ENCODE measurements at places on chromosomes 6 and 20.

GRCh38 chr6:166767230-166767629 lies 140.2 kb upstream of the RPS6KA2 start:
- no peak for DNase-seq

DNA sequence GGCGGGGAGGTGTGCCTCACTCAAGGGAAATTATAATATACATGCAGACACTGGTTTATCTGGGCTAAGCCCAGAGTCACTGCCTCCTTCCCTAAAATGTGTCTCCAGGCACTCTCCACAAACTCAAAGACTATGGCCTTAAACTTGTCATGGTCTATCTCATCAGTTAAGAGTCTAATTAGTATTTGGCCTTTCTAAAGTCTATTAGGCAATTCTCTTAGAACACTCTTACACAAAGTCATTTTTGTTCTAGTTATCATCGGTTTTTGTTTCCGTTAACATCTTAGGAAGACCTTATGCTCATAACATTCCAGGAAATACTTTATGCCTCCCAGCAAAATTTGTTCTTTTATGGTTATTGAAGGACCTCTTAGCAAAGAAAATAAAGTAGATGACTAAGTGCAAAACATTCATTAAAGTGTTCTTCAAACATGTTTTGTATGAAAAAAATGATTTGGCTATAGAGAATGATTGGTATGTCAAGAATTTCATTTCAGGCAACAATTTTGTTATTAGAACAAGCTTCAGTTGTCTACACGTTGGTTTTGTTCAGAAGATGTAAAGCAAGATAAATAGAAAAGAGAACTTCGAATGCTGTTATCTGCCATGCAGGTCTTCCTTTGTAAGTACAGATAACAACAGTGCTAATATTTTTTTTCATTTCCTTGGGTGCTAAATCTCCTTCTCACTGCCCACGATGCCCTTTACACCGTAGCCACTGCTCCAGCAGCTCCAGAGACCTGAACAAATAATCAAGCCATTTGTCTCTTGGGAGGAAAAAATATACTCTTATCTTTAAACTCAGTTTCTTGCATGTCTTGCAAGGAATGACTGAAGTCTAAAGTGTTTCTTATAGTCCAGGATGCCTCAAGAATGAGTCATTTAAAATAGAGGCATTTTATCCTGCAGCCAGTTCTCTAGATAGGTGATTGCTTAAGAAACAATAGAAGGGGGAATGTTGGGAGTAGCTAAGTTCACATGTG lies 170.4 kb downstream of the HTR1B start:
- DNase-seq = no peak

DNA sequence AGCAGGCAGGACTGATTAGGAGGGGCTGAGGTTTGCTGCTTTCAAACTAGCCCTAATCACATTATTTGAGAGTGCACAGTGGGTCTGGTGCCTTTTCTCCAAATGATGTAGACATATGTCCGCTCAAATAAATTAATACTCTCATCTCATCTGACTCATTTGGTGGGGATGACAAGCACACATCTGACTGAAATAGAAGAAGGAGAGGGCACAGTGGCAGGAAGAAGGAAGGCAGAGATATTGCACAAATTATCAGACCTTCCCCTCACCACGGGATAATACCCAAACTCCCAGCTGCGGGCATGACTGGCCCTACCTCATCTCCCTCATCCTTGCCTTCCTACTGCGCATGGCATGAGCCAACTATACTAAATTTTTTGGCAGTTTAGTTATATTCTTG lies 33.9 kb upstream of the TNFRSF21 start:
- DNase-seq = peak; percentile 48

GRCh38 chr20:5065166-5065878 lies 54.4 kb downstream of the PCNA start:
- DNase-seq = no peak

DNA sequence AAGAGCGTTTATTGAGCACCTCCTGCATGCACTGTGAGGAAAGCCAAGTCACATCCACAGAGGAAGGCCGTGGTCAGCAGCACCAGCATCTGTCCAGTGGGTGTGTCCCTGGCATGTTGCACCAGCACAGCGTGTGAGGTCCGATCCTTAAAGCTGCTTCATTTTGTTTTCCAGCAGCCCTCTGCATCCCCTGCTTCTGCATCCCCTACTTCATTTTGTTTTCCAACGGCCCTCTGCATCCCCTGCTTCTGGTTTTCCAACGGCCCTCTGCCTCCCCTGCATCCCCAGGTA lies 147.8 kb downstream of the SYCP2 start:
- no peak for DNase-seq

DNA sequence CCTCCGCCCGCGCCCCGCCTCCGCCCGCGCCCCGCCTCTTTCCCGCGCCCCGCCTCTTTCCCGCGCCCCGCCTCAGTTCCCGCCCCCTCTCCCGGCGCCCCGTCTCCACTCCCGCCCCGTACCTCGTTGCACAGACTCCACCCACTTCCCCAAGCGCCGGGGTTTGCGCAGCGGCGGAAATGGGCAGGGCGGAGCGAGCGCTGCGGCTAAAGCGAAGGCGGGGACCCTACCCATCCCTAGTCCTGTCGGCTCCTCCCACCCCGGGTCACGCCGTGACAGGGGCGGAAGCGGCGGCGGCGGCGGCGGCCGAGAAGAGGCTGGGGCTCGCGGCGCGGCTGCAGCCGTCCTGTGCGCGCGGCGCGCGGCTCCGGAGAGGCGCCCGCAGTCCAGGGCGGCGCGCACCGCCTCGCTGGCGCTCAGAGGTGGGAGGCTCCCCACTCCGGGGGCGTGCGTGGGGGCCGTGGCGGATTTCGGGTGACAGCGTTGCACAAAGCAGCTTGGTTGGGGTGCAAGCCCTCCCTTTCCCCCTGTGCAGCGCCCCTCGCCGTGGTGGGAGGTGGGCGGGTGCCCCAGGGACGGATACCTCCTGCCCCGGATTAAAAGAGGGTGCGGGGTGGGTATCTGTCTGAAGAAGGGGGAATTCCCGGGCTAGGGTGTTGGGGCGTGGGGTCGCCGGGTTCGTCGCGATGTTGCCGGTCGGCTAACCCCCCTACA lies at the start of gene KDM1B:
KDM1B (plus strand) TSS at position 273 of the 714 bp plus-strand sequence. CDS start 4,474 bp downstream, outside the sequence.
- peak; percentile 99 for DNase-seq

GRCh38 chr20:25389858-25390537 lies 637 bp downstream of the ABHD12 start:
- DNase-seq = peak; percentile 88

DNA sequence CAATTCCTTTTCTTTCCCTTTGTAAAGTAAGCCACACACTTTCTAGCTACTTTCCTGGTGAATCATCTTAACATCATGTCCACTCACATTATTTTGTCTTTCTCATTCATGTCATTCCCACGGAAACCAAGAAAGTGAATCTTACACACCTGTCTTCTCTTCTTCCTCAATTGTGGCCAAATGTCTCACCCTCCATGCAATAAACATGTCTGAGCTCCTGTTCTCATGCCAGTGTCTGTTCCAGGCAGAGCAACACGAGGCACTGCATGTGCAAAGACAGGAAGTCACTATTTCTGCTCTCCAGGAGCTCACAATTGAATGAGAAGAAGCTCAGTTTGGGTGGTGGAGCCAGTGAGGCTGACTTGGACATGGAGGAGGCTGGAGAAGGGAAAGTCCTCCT lies 29.0 kb upstream of the TMEM244 start:
- no peak for DNase-seq

DNA sequence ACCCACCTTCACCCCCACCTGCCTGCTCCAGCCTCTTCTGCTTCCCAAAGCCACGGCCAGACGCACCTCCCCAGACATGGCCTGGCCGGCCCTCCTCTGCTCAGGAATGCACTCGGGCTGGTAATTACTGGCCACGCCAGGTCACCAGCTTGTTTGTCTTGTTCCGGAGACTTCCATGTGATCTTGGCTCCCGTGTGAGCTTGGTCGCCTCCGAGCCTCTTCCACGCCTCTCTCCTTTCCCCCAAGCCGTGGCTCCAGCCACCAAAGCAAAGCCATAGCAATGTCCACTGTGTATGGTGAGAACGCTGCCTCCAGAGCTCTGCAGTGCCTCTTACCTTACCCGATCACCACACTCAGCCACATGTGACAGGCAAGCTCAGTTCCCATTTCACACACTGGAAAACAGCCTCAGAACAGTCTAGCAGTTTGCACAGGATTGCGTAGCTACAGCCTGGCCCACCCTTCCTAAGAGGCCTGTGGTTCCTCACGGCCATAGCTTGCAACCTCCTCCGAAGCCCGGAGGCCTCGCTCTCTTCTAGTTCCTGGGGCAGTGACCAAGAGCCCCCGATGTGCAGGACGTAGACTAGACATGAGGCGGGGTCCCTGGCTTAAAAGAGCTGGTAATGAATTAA lies 48.1 kb upstream of the AFDN start:
- no peak for DNase-seq

- peak; percentile 100 for DNase-seq
Measured at GRCh38 chr6:33988121-33989015, 157.5 kb downstream of the GRM4 start.

- DNase-seq = no peak
Measured at GRCh38 chr6:142850679-142851423, 94.1 kb downstream of the HIVEP2 start.

DNA sequence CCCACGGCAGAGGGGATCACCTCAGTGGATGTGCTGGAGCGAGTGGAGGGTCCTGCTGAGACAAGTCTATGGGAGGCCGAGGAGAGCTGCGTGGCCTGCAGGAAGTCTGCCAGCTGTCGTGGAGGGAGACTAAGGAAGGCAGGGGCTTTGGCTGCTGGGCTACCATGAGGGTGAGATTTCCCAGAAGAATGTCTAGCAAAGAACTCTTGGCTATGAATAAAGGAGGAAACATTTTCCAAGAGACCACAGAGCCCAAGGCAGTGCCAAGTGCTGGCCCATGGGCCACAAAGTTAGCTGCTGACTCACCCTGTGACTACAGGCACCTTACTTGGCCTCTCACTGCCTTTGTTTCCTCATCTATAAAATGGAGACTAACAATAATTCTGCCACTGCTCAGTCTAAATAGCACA lies 73.4 kb downstream of the PRDM1 start:
- no peak for DNase-seq

DNA sequence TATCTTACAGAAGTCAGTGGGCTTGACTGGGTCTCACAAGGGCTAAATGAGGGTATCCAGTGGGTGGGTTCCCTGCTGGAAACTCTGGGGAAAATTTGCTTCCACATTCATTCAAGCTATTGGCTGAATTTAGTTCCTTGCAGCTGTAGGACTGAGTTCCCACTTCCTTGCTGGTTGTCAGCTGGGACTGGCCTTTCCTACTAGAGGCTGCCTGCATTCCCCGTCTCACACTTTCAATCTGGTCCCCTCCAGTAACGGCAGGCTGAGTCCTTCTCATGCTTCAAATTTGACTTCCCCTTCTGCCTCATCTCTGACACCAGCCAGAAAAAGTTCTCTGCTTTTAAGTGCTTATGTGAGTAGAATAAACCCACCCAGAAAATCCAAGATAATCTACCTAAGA lies 4.4 kb downstream of the CSNK2A1 start:
- no peak for DNase-seq

DNA sequence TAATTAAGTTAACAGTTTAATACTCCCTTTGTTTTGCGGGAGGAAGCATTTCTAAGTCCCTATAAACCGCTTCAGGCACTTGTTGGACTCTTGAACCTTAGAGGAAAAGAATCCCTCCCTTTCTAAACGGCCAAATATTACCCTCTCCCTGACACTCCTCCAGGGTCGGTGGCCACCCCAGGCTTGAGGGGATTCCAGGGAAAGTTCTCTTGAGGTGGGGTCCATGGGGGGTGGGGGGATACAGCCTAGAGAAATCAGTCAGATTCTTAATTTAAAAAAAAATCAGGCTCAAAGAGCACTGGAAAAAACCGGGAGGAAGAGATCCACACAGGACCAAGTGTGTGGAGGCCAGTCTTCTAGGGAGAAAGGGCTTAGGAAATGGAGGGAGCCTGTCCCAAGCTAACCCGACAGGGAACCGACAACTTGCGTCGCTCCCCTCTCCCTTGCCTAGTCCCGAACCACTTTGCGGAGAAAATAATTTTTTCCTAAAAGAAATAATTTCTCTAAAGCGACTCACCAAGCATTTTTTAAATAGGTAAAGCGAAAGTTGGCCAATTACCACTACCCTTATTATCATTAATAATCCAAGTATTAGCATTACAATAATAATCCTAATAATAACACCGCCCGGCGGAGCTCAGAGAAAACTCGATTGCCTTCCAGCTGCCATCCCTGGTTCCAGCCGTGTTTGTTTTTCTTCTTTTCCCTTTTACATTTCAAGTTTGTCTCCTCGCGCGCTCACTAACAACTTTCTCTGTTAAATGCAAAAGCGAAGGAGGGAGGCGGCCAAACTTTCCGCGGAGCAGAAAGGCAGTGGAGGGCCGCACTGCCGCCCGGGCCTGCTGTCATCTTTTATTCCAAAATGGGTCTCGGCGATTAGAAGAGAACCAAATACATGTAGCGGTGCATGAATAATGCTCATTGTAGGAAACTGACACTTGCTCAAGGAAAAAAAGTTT lies 4.8 kb downstream of the NR2E1 start:
- DNase-seq = no peak

DNA sequence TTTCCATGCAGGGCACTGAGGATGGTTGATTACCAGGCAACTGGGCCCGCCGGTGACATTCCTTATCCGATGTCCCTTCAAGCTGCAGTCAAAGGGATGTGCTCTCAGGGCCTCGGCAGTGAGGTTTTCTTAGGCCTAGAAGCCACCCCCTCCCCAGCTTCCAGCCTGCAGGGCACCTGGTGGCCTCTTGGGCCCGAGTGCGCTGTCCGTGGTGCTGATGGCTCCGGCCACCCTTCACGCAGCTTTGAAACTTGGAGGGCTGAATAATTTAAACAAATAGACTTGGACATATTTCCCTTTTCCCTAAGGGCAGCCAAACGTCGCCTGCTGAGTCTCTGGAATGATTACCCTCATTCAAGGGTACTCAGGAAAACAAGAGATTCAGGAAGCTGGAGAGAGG lies 8.9 kb upstream of the MLN start:
- peak; percentile 88 for DNase-seq

- DNase-seq = no peak
Measured at GRCh38 chr20:22823119-22823518, 212.0 kb upstream of the SSTR4 start.

DNA sequence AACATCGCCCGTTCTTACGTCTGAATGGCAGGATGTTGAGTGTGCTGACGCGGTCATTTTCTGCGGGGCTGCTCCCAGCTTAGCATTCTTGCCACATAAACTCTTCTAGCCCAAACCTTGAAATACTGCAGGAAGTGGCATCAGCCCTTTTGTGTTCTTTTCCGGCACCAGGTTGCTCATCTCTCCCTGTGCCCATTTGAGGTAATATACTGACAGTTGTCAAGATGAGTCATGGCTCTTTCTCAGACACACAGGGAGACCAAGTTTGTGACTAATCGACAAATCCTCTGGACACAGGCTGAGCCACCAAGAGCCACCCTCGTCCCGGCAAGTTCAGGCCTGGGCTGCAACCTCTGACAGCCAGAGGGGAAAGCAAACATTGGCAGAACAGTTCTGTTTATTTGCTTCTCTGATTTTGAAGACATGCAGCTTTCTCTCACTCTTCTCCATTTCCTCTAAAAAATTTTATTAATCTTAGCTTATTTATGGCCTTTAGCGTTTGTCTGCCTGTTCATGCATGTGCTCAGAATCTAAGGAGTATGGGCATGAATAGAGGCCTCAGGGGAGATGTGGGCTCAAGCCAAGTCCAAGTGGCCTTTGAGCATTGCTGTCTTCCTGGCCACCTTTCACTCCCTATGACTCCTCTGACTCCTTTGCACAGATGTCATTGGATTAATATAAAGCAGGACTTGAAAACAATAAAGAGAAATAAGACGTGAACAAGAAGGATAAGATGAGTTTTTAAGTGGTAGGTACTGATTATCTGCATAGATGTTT lies 328.2 kb upstream of the JAG1 start:
- DNase-seq = no peak

All from NCI-H69 (cell line).